ENCODE measurements at places on chromosomes 6 and 20.

- DNase-seq, result no peak
These were observed 95.8 kb downstream of the TMEM242 start for GRCh38 chr6:157227202-157228166.

DNA sequence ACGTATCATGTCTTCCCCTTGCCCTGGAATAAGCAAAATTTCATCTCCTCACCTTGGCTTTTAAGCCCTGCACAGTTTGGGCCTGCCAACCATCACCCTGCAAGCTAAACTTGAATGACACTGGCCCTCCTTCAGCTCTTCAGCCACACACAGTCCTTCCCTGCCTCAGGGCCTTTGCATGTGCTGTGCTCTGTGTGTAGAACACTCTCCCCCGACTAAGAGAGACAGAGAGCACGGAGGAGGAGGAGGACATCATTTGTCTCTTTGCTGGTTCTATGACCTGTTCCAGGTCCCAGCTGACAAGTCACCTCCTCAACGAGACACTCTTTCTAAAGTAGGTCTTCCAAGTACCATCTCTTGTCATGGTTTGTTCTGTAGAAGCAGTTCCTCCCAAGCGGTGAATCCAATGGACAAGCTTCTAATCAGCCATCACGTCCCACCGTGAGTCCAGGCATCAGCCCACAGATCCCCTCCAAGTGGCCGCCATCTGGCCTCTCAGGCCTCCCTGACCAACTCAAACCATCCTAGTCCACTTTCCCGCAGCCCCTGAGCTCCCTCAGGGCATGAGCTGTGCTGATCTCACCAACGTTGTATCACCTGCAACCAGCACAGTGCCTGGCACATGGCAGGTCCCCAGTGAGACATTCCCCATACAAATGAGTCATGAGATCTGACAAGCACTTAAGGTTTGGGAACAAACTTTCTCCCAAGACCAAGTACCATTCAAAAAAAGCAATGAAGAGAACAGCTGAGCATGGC is 30.5 kb downstream of the NFATC2 start:
- DNase-seq, result no peak

- no peak for DNase-seq
These were observed 5.5 kb downstream of the FOXS1 start for GRCh38 chr20:31839782-31840487.

DNA sequence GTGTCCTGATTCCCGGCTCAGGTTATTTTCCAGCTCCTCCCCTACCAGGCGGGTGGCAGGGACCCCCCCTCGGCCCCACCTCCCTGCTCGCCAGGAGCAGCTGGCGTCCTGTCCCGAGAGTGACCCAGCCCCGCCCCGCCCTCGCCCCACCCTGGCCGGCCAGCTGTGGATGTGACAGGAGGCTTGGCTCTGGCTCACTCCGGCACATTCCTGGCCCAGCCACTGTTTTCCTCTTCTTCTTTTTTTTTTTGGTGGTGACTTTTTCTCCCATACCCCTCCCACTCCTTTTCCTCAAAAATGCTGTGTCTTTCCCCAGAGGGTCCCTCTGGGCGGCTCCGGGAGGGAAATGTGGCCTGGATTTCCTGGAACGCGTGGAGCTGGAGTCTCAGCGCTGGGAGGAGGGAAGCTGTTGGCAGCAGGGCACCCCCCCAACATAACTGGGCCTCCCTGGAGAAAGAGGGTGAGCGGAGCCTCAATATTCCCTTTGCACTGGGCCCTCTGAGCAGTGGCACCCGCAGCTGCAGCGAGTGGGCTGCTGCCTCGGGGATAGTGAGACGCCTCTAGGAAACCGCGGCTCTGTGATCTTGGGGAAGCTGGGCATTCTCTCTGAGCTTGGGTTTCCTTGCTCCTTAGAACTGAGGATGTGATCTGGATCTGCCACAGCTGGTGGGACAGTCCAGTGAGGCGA is 28.3 kb upstream of the CSNK2A1 start:
- no peak for DNase-seq

GRCh38 chr6:152091851-152092341 is 284.4 kb downstream of the ESR1 start:
- DNase-seq, result no peak

DNA sequence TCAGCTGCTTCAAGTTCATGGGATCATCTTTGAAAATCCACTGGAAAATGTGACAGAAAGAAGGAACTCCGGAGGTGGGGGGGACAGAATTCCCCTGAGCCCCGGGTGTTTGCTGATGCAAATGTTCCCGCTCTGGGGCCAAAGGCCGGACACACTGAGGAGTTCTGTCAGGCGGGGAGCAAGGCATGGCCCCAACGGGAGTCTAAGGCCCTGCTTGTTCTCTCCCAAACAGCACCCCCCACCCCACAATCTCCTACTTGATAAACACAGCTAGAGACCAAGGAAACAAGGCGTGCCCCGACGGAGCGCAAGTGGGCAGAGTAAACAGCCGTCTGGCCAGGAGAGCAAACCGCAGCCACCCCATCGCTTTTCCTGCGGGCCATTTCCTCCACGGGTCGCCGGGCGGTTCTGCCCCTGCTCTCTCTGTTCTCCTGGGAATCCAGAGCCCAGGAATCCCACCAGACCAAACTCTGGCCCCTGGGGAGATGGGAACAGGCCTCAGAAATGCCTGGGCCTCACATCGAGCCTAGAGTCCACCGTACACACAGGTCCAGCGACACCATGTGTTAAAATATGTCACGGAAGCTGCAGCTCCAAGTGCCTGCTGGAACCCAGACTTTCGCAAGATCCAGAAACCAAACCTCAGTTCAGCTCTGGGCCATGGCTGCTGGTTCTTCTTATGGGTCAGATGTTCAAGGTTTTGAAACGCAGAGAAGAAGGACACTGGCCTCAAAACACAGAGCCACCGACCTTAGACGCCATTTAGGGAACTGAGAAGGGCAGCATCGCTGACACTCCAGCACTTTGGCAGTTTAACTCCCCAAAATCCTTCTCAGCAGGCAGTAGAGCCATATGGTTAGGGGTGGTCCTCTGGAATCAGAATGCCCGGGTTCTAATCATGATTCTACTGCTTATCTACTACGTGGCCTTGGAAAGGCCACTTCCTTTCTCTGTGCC is 104.2 kb downstream of the PREX1 start:
- DNase-seq, result no peak

DNA sequence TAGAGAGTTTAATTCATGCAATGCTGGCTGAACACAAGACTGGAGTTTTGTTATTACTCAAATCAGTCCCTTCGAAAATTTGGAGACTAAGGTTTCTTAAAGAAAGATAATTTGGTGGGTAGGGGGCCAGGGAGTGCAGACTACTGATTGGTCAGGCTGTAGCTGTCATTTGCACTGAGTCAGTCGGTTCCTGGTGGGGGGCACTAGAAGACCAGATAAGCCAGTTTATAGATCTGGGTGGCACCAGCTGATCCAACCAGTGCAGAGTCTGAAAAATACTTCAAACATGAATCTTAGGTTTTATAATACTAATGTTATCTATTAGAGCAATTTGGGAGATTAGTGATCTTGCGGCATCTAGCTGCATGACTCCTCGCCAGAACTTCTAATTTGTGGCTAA is 530.7 kb downstream of the NKAIN2 start:
- DNase-seq, result no peak

- DNase-seq, result no peak
These were observed 549 bp upstream of the CSE1L start for GRCh38 chr20:49045440-49046086.

DNA sequence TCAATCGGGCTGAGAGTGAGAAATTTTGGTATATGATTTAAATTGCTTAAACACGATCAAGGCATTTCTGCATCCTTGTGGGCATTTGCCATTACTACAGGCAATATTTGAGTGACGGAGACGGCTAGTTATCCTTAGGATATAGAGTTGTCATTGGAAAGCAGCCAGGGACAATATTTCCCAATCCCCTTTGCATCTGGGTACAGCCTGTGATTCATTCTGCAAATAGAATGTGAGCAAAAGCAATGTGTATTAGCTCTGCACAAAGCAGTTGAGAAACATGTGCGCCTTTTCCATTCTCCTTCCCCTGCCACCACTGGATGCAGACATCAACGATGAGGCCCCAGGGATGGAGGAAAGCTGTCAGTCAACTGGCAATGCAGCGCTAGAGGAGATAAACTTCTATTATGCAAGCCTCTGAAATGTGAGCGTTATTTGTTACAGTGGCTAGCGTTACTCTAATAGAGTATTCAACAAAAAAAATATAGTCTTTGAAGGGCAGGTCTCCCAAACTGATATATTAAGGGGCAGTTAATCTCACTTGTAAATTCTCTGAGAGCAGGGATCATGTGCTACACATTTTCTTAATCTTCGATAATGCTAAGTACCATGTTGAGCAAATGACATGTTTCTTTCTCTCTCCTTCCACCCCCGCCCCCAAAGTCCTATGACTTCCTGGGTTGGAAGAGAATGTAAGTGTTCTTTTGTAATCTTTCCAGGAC is 37.1 kb upstream of the NCOA3 start:
- DNase-seq, result no peak

All from effector memory CD4-positive, alpha-beta T cell (primary cell).